ENCODE measurements at places on chromosomes 7 and 10. TPM values are rescaled to one million over a fixed set of nuclear protein-coding genes. Genes with fewer than 3 reads are reported as not detected.

The IFIT1 gene
- total RNA-seq: 1.8 TPM

The GRK5 gene
- total RNA-seq: 48.8 TPM

The SEMA3D gene
- 2.4 TPM for total RNA-seq

The HACD1 gene
- total RNA-seq: 23.2 TPM

The FZD1 gene
- 2.2 TPM for total RNA-seq

Measured in endothelial cell of coronary artery (primary cell).